RPMI7951 (cell line): ENCODE measurements at places on chromosomes 1 and 21.

DNA sequence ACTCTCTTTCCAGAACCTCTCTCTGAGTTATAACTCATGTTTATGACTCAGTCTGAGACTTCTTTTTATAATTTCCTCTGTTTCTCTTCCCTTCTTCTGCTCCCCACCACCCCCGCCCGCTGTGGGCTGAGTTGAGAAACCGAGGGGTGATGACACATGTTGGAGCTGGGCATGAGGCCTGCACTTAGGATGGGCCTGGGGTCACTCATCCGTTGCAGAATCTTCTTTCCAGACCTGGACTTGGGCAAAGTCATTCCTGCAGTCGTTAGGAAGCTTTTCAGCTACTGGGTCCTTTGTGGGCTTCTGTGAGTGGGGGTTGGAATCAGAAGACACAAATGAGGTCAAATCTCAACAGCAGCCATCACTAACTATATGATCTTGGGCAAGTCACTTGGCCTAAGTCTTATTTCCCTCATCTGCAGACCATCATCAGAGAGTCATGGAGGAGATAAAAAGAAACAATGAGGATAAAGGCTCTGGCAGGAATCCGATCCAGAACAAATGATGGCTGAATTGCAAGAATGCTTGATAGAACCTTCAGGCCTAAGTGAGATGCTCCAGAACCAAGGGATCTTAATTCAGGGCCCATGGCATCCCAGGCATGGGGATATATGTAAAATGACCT is 53.4 kb downstream of the RPS6KA1 start:
- peak; percentile 78 for DNase-seq

DNA sequence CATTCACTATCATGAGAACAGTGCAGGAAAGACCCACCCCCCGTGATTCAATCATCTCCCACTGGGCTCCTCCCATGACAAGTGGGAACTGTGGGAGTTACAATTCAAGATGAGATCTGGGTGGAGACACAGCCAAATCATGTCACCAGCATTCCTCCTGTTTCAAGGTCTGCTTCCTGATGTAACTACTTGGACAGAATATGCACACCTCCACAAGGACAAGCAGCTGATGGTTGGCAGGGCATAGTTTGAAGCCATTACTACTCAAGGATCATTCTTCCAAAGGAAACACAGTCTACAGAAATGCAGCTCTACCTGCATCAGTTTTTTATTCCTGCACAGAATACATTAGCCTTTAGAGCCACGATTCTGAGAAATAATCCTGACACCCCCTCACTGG is 28.5 kb upstream of the RNF2 start:
- DNase-seq, result no peak

DNA sequence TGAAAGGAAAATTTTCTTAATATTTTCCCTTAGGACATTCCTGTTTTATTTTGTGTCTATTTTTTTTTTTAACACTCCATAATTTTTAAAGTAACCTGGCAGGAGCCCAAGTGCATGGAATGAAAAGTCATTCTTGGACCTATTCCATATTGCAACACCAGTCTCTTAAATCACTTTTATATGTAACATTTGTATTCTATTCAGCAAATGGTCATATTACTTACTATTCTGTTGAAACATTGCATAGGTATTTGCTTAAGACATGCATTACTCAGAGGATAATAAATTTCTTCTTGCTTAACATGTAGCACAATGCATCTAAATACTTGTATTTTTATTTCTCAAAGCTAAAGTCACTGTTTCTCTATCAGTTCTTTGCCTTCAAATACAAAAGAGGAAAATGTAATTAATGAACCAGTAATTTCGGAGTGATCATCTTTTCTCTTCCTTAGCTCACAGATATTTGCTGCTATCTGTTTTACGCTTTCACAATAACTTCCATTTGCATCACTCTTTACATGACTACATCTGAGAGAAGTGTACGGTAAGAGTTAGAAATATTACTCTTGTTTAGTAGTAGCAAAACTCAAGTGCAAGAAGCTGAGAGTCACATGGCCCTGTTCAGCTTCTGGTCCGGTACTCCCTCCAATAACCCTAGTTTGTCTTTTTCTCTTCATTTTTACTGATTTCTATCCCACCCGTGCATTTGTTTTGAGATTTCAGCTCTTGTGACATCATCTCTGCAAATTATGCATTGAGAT is 394.8 kb downstream of the USP25 start:
- DNase-seq, result no peak

GRCh38 chr1:66156144-66156543 is 363.4 kb downstream of the PDE4B start:
- DNase-seq, result no peak

GRCh38 chr1:193479187-193479586 is 292.8 kb upstream of the B3GALT2 start:
- DNase-seq, result no peak

- peak; percentile 81 for DNase-seq
Observed at GRCh38 chr1:222712253-222713090, at the start of the genes AIDA and BROX. Gene AIDA (minus strand): TSS chr1:222712491. CDS start chr1:222712317, 174 bp downstream. Gene BROX (plus strand): TSS chr1:222712564. CDS start chr1:222715700, 3,136 bp downstream.

DNA sequence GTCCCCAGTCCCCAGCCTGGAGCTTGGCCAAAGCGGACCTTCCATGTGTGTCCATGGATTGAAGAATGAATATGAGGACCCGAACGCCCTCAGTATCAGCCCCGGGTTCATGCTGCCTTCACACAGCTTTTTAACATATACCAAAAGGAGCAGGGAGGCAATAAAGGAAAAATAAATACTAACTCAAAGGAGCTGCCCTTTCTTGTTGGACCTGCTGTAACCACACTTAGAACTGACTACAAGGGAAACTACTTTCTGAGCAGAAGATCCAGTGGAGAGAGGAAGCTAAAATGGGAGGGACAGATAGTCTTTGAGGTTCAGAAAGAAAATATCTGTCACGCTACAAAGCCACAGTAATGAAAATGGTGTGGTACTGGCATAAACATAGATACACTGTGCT is 48.6 kb downstream of the CNN3 start:
- DNase-seq, result peak; percentile 37

- no peak for DNase-seq
Observed at GRCh38 chr1:169295425-169295824, 72.2 kb downstream of the NME7 start.

- DNase-seq, result no peak
Observed at GRCh38 chr1:210315529-210315928, 13.2 kb upstream of the HHAT start.

DNA sequence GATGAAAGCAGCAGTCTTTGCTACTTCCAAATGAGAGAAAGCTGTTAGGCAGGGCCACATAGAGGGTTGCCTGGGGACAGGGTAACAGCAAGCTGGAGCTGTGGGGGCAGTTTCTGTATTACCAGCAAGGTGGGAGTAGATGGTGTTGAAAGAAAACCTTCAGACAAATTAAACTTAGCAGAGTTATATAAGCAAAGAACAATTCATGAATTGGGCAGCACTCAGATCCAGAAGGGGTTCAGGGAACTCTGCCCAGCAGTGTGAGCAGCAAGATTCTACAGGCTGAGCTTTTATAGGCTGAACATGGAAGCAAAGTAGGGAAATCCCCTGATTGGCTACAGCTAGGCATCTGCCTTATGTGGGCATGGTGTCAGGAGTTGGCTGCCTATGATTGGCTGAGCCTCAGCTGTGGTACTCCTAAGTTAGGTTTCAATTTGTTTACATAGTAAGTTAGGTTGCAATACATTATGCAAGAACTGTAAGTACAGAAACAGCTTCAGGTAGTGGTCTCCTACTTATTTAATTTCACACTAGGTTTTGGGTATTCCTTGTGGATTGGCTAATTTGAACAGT is 64.1 kb upstream of the TMPRSS2 start:
- no peak for DNase-seq

DNA sequence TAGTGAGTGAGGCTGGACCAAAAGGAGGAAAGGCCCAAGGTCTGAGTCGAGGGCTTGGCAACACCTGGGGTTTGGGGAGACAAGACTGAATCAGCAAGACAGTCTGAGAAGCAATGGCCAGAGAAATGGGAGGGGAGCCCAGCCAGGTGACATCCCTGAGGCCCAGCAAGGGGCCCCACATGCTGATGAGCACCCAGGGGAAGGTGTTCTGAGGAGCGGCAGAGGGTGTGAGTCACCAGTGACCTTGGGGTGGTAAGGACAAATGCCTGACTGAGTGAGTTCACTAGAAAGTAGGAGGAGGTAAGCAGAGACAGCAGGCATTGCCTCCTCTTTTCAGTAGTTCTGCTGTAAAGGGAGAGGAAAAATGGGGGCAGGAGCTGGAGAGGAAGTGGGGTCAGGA is 192.4 kb upstream of the GALNT2 start:
- DNase-seq, result peak; percentile 52

- peak; percentile 34 for DNase-seq
Observed at GRCh38 chr1:19582318-19582717, 61.8 kb upstream of the NBL1 start.

GRCh38 chr21:37855271-37855646 is 61.0 kb downstream of the KCNJ6 start:
- no peak for DNase-seq

- no peak for DNase-seq
Observed at GRCh38 chr1:55249646-55250398, 34.7 kb upstream of the USP24 start.

GRCh38 chr1:42910985-42911384 is 47.7 kb downstream of the SLC2A1 start:
- DNase-seq, result no peak

- peak; percentile 25 for DNase-seq
Observed at GRCh38 chr21:25487046-25487594, 120.2 kb downstream of the MRPL39 start.

DNA sequence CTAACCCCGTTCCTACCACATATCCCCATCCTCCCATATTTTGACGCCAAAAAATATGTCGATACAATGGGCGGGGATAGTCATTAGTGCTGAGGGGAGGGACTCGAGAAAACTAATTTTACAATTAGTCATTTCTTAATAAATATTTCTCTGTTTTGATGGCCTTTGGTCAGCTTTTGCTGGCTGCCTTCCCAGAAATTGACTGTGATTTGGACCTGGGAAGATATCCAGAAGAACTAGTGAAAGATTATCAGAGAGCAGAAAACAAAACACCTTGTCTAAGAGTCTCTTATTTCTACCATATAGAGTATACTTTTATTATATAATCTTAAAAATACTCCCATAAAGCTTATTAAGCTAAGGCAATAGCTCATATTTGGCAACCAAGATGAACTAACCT is 247.6 kb downstream of the MRPL39 start:
- DNase-seq, result no peak
